ENCODE measurements at places on chromosomes 12 and 14.

DNA sequence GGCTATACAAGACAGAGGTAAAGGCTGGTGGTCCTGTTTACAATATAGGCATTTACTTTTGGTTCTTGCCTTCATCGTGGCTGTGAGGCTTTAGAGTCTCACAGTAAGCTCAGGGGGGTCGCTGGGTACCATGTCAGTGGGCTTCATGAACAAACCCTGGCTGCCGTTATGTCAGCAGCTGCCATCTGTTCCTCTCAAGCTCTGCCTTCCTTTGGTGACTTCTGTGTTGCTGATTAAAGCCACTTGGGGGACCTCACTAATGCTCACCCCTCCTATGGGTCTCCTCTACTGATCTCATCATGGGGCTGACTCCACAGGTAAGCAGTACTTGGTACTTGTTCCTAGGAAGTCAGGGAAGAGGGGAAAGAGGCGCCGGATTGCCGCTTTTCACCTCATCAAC lies 268.7 kb downstream of the TTC6 start:
- no peak for DNase-seq

GRCh38 chr14:97021571-97022168 lies 224.5 kb downstream of the VRK1 start:
- no peak for DNase-seq

DNA sequence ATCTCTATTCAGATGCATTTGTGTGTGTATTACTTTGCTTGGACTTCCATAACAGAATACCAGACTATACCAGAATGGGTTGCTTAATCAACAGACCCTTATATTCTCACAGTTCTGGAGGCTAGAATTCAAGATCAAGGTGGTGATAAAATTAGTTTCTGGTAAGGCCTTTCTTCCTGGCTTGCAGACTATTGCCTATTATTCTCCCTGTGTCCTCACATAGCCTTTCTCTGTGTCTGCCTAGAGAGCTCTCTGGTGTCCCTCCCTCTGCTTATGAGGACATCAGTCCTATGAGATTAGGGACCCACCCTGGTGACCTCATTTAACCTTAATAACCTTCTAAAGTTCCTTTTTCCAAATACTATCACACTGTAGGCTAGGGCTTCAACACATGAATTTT lies 106.0 kb downstream of the FAR2 start:
- DNase-seq = no peak

DNA sequence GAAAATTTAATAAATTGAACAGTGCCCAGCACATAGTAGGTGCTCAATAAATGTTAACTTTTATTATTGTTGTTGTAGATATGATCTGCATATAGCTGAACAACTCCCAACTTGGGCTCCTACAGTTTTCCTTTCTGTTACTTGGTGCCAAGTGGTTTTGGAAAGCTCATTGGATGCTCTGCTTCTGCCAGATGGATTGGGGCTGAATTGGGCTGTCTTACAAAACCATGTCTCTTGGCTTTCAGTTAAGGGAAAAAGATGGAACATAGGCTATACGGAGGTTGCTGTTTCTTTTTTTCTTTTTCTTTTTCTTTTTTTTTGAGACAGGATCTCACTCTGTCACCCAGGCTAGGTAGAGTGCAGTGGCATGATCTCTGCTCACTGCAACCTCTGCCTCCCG lies 140.7 kb upstream of the PWP1 start:
- no peak for DNase-seq

DNA sequence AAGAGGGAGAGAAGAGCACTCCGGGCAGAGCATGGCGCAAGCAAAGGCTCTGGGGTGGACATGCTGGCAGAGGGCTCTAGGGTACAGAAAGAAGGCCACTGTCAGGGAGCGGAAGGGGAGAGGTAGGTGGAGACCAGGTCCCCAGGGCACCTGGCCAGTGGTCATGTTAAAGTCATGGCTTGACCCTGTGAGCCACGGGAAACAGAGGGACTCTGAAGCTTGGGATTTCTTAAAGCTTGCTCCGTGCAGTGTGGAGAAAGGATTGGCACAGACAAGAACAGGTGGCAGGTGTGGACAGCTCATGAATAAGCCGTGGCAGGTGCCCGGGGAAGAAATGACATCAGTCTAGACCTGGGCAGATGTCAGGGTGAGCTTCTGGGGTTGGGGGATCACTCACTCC lies 413.8 kb downstream of the BCL11B start:
- no peak for DNase-seq

DNA sequence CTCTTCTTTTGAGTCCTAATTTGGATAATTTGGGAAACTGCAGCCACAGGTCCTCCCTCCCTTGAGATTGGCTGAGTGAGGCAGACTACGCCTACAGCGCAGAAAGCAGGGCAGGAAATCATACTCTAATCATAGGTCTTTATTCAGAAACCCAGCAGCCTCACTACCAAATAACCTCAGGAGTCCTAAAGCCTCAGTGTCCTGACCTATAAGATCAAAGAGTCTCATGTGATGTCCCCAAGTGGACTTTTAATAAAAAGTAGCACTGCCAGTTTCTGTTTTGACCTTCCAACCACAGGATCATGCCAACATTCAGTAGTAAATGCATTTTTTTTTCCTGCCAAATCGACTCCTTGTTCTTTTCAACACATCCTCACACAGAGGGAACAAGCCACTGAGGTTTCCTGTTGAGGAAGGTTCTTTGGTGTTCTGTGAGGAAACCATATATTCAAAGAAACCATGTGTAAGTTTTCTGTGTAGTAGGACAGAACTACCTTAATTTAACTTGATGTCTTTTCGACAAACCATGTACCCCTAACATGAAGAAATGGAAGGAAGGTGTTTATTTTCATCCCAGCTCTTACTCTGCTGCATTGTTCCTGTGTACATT lies 72.2 kb downstream of the VCPKMT start:
- DNase-seq = no peak

DNA sequence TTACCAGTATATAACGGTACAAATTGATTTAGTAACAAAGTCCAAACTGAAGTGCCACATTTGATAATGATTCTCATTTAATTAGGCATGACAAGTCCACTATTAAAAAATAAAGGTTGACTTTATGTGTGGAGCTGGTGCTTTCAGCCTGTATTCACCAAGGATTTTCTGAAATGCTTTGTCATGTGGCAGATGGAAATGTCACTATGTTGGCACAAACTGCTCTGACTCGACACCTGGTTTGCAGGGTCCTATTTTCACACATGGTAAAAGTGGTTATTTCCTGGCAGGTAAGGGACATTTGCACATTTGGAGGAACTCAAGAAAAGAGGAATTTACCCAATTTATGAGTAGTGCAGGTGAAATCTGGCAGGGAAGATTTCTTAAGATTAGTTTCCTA lies 572.6 kb upstream of the MDGA2 start:
- DNase-seq = no peak

DNA sequence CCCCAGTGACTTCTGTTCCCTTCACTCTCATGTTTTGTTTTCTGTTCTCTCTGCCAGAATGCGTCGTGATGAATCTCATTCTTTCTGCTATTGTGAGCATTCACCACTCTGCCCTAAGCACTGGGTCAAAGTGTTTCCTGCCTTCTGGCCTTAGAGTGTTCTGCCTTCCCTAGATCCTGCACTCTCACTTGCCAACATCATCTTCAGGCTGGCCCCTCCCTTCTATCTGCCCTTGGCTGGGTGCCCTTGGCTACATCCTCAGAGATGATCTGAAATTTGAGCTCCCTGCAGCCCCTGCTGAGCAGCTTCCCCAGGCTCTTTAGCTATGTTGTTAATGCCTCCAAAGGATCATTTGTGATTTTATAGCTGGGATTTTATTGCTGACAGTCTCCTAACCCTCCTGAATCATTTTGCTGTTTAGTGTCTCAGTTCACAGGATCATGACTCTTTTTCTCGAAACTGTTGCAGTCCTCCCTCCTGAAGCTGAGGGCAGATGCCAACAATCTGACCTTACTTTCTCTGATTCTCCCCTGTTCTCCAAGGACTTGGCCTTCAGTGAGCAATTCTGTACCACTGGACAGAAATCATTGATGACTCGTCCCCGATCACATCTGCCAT lies 4.5 kb downstream of the DHRS2 start:
- DNase-seq = no peak

DNA sequence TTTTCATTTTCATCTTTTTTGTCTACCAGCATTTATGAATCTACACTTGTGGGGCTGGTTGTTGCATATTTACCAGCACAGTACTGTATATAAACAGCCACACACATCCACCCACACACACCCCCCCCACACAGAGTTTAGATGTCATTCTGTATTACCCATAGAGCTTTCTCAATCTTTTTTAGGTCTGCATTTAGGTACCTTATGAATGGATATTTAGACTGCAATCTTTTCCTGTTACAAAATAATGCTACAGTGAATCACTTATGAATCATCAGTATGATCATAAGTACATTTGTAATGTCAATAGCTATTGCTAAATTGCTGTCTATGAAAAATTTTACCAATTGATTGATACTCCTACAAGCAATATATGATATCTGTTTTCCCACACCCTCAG lies 67.3 kb upstream of the STK38L start:
- DNase-seq = peak; percentile 28

GRCh38 chr14:99734406-99735051 lies 50.4 kb downstream of the CYP46A1 start:
- no peak for DNase-seq

GRCh38 chr14:68939181-68939892 lies 39.8 kb downstream of the ACTN1 start:
- DNase-seq = no peak

DNA sequence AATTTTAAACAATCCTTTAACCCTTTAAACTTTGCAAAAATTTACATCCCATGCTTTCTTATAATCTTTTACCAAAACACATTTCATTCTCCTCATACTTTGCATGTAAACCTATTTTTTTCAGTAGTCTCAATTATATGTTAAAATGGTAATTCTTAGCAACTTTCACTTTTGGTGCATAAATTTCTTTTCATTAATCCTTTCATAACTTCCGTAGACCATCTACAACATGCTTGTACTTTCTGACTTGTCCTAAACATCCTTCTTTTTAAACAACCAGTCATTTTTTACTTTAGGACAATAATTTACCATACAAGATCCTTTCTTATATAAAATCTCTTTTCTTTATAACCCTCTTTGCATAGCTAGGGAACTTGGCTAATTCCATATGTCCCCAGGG lies 19.5 kb downstream of the CCDC91 start:
- DNase-seq = no peak

DNA sequence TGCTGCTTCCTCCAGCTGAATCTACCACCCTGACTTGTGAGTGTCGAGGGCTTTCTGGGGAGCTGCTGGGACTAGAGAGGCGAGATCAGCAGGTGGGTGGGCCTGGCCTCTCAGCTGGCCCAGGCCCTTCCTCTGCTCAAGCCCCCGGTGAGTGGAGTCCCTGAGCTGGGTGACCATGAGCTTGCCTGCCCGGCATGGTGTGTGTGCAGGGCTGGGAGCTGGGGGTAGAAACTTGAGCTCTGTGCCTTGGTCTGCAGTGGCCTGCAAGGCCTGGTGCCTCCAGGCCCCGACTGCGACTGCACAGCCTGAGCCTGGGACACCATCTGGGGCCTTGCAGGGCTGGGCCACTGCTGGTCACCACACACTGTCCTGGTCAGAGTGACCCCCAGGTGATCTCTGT lies 67.4 kb downstream of the KIF26A start:
- no peak for DNase-seq

DNA sequence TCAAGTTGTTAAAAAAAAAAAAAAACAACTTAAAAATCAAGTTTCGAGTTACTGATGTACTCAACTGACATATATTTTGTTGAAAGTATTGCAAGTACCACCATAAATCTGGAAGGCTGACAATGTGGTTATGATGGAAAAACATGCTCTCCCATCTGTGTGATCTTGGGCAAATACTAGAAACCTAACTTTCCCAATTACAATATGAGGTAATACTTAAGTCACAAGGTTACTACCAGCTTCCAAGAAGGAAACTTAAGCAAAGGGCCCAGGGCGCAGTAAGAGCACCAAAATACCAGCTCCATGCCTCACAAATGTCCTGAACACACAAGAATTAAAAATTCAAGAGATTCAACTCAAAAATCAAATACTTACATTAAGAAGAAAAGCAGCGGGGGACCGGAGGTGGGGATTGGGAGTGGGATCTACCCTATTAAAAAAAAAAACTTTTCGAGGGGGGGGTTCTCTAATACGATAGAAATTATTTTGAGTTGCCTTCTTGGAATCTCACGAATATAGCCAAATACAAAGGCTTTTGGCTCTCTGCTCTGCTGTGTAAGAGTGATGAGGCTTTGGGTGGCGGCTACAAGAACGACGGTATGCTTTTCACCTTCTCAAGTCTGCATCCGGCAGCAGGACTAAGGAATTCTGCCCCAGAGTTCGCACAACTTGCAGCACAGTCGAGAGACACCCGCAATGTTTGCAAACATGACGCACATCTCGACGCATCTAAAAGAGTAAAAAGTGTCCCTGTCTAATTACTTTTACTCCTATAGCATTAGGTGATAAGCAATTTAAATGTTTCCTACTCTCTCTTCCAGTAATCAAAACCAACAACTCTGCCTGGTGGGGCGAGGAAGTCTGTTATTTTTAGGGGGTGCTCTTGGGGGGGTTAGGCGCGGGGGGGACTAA lies 1.1 kb downstream of the SAV1 start:
- no peak for DNase-seq

DNA sequence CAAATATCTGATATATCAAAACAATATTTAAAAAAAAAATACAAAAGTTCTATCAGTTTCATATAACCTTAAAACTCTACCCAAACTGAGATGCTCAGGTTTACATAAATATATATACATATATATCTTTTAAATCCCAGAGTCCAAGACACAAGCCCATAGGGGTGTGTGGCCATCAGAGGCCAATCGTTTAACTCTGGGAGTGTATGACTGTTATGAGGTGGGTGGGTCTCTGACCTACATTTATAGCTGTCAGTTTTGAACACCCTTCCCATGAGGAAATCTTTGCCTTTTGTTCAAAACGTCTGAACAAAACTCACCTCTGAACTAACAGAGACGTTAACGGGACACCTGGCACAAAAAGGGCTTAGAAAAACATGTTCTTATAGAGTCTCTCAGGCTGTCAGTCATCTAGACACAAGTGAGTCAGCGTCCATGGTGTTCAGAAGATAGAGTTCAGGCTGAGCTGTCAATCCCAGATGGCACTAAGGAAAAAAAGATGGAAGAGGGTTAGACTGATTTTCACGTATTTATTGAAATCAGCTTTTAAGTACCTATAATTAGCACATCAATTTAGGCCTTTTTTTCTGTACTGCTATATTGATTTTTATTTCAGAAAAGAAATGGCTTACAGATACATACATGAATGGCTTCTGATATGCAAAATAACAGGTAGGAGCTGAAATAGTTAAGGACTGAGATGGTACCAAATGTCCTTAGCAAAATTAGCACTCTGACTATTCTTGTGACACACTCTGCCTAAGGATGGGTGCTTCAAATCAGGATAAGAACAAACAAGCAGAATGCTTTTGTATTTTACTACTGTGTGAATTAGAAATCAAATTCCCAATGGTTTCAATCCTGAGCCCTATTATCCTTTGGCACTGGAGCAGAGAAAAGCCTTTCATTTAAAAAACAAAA lies 29.2 kb downstream of the HIGD1C start:
- DNase-seq = no peak

DNA sequence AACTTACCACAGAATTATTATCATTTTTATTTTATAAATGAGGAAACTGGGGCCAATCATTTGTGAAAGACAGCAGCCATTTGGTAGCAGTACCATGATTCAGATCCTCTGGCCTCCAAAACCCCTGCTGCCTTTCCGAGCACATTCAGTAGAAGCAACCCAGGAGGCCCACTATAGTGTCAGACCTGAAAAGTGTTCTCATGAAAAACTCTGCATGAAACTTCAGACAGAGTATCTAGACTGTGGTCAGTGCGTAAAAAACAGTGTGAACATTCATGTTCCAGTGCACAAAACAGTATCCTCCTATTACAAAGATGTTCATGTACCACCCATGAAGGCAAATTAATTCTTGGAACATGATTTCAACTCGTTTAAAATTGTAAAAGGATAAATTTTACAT lies 112.0 kb downstream of the EPS8 start:
- DNase-seq = no peak
